Stimulated activated CD8-positive, alpha-beta memory T cell treated with anti-CD3 and anti-CD28 coated beads, Interleukin-7, amount 100 ng/mL, for 1 hour (primary cell): ENCODE measurements at places on chromosomes 6 and 20.

DNA sequence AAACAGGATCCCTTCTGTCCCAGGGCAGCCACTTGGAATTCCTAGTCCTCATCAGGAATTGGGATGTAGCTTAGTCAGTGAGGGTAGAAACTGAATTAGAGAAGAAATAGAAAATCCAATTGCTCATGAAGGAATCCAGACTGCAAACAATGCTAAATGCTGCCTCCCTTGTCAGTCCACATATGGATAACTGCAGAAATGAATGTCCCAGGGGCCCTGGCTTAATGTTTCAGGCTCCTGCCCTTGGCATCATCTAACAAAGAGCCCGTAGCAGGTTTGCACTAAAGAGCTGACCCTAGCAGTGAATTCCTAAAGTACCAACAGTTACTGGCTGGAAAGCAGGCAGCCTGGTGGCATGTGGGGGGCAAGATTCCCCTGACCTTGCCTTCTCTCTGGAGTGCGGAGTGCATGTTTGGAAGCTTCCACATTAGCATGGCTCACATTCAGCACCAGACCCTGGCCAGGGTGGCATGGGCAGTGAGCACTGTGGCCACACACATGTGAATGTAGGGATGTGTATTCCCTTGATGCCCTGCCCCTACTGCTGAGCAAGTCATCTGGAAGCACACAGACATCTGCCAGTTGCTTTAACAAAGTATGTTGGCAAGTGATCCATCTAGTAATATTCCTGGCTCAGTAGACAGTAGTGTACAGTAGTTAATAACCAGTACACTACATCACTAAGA lies 394.5 kb downstream of the CDC5L start:
- no peak for DNase-seq

DNA sequence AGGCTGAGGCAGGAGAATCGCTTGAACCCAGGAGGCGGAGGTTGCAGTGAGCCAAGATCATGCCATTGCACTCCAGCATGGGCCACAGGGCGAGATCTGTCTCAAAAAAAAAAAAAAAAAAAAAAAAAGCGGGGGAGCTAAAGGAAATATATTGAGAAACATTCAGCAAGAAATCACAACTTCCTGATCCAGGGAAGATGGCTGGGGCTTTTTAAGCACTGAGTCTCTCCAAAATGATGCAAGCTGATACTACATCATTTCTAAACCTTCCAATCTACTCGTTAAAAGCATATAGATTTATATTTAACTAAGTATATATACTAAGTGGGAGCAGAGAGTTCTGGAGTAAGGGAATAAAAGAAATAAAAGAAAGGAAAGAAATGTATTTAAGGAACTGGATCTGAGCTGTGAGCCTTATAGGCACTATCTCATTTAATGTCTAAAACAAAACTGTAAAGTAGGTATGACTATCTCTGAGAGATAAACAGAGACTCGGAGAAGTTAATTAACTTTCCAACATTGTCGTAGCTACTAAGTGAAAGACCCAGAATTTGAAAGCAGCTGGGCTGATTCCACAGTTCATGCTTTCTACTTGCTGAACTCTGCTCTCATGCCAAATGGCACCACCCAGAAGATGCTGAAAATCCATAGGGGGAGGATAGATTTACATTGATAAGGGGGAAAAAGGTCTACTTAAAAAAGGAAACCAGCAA lies 215.0 kb upstream of the MARCKS start:
- no peak for DNase-seq

GRCh38 chr6:166752097-166752496 lies 125.0 kb upstream of the RPS6KA2 start:
- no peak for DNase-seq

DNA sequence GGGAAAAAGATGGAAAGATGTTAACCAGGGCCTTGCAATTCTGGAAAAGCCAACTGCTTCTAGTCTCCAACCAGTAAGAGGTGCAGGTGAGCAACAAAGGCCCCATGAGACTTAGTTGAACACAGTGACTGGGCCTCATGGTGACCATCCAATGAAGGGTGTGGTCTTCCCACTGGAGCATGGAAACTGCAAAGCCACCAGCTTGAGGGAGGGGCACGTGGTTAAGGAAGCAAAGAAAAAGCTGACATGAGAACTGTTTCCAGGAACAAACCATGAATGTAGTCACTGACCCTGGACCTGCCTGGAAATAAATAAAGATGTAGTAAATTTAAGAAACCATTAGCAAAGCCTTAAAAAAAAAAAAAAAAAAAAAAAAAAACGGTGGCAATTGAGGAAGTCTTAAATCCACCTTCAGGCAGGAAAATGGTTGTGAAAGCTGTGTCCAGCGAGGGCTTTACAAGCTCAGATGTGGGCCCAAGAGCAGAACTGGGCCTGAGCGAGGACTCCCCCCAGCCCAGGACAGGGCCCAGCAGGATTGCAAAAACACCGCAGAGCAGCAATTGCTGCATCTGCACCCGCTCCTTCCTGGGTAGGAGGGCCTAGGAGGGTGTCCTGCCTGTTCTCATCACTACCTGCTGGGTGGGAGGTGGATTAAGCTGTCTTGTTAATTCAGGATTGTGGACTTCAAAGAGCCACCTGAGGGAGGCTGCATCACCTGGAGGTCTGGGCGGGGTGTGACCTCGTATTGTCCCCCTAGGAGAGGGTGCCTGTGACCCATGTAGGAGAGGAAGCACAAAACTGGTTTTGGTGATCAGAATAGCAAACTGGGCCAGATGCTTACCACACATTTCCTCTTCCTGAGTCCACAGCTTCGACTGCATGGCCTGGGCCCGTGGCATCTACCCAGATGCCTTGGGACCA lies 10.3 kb downstream of the GFRA4 start:
- no peak for DNase-seq

DNA sequence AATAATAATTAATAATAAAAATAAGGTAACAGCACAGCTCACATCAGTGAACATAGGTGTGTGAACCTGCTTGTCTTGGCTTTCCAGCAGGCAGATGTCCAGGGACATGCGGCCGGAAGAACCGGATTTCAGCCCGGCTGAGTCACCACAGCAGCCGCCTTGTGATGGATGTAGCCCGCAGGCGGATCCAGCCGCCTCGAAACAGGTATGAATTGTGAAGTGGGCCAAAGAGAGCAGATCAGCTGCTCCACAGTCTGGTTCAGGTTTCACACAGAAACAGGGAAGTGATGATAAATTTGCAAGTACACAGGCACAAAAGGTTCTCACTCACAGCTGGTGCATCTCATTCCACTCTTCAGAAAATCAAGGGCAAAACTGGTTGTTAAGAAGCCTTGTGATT lies 55.1 kb downstream of the ID4 start:
- no peak for DNase-seq

DNA sequence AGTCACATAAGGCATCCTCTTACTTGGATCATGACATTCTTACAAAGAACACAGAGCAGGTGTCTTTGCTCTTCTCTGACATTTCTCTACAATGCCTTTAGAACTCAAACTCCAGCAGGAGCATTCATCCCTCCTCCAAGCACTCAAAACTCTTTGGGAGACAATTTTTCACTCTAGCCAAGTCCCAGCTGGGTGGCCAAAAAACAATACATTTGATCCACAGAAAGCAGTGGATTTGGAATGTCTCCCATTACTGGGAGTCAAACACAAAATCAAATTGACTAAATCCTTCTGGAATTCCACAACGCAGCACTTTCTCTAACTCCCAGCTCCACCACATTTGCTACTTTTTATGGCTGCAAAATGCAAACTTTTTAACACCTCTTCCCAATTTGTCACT lies 108.6 kb upstream of the VGLL2 start:
- DNase-seq, result no peak
